ENCODE measurements at places on chromosomes 4 and X.

GRCh38 chr4:128241425-128241913, 46.1 kb downstream of the PGRMC2 start:
- no peak for DNase-seq

GRCh38 chr4:146224326-146224966, 10.1 kb downstream of the REELD1 start:
- peak; percentile 30 for DNase-seq

DNA sequence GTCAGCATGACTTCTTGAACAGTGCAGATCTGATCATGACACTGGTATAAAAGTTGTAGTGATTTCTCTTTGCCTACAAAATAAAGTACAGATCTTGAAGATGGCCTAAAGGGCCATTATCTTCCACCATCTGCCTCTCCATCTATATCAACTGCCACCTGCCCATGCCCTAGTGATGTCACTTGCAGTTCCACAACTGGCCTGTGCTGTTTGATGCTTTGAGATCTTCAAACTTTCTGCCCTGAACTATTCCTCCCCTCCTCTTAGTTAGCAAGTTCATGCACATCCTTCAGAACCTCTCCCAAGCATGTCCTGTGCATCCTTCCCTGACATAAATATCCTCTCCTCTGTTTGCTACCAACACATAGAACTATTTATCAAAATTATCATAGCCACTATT, 217.0 kb downstream of the SOWAHB start:
- DNase-seq = no peak

- DNase-seq = no peak
Observed at GRCh38 chrX:104972737-104973136, 247.8 kb downstream of the TEX13A start.

GRCh38 chr4:103012060-103012459, 7.4 kb downstream of the SLC9B1 start:
- no peak for DNase-seq

DNA sequence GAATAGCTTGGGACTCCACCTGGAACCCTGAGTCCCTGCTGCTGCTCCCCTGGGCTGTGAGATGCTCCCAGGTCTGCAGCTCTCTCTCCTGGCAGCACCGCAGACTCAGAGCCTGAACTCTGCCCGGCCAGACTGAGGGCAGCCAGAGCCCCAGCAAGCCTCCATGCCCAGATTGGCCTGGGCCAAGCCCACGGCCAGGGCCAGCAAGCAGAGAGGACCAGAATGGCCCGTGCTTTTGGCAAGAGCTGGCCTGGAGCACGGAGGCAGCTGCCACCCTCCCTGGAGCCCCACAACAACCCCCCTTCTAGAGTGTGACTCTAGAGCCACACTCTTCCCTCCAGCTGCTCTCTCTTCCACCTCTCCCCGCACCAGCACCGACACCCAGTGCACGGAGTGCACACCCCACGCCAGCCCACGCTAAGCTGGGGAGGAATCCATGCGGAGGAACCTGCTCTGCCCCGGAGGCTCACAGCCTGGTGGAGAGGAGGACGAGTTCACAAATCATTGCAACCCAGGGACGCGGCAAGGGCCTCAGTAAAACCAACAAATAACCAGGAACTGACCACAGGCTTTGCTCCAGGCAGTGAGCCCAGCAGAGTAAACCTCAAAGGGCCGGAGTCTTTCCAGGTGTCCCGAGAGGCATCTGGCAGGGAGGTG, 110.3 kb downstream of the HMX1 start:
- no peak for DNase-seq

DNA sequence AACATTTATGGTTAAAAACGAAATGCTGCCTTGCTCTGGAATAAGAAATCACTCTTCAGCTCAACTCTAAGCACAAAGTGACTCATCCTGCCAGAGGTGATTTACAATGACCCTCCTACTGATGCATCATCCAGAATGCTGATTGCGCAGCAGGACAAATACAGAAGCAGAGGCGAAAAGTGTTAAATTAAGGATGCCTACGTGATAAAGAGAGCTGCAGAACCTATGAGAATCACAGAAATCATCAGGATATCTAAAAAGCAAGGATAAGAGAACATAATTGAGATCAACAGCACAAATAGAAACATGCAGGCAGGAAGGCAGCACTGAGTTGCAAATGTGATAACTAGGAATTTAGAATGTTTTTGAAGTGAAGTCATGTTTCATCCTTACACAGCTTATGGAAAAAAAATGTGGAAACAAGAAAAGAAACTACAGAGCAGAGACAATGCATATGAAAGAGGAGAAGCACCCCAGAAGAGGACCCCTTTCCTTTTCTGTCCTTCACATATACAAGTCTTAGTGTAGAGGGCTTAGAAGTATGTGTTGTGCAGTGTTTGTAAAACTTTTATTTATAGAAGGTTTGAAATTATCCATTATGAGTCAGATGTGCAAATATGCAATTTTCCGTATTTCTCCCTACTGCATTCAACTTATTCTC, 188.4 kb downstream of the SLC7A11 start:
- no peak for DNase-seq

DNA sequence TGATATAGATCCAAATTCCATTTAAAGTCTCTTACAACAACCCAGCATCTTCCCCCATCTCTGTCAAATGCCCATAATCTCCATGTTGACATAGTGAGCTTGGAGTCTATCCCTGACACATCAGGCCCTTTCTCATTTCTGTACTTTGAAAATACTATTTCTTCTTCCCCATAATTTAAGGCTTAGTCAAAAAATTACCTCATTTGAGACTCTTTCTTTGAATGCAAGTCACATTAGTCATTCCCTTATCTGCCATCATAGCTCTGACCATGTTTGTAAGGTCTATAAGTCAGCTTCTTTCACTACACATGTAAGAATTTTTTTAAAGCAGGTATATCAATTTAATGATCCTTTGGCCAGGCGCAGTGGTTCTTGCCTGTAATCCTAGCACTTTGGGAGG, 99.9 kb downstream of the DDX60 start:
- no peak for DNase-seq

GRCh38 chr4:66741081-66741480, 804.2 kb downstream of the CENPC start:
- no peak for DNase-seq

DNA sequence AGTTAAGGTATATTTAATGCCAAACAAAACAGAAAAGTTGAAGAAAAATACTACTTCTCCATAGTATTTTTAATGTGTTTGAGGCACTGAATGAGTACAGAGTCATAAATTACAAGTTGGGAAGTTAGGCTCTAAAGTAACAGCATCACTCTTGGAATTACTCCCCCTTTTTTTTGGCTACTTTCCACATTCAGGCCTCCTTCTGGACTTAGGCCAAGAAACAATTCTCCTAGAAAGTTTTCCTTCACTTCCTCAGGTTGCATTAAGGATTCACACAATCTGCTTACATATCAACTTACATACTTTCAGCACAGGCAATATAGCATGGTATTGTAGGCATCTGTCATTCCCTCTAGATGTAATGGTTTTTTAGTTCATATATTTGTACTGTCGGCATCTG, 52.1 kb downstream of the TMEM165 start:
- DNase-seq = no peak

DNA sequence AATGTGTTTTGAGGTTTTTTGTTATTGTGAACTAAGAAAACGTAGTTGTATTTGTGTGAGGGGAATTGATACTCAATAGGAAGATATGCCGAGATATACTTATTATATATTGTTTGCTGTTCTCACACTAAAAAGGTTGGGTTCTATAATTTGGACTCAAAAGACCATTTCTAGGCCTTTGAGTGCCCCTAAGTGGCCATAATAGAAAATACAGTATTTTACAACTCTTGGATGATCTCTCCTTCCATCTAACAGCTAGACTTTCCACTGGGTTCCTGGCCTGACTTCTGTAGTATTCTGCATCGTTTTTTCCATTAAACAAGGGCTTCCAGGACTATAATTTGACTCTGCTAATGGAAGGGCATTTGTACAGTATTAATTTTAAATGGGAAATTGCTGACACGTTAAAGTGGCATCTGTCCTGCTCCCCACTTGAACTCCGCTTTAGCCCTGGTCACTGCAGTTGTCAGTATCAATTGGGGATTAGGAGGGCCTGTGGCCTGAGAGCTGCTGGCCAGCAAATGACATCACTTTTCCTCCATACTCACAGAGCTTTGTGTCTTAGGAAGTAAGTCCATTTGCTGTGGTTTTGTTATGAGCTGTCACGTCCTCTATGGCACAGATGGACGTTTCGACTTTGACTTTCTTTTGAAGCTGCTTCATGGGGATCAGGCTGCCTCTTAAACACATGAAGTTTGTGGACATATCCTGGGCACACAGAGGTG, 176.9 kb downstream of the SLIT2 start:
- no peak for DNase-seq

- DNase-seq = no peak
Observed at GRCh38 chrX:149716632-149717031, 4.8 kb downstream of the MAGEA11 start.

DNA sequence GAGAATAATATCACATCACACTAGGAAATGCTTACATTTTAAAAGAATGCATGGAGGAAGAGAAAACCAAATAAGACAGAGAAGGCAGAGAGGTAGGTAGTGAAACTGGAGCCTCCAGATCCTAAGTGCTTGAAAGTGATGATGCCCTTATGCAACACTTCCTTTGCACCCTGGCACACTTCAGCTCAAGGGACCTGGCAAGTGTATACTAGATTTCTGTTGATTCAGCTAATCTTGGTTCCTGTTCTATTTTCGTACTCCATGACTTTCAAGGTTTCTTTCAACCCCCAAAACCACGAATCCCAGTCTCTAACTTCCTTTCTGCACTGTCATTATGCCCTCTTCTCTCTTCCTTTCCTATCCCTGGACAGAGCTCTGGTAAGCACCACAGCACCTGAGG, 36.9 kb upstream of the SH3KBP1 start:
- DNase-seq = no peak

Measured in ecto neural progenitor cell (in vitro differentiated cells).